Stomach (tissue), 19 donors: ENCODE measurements at places on chromosomes 11 and 22. TPM values are rescaled to one million over a fixed set of nuclear protein-coding genes. Genes with fewer than 3 reads are reported as not detected.
A peak's percentile ranks its signal among the peaks of the same experiment; 100 is the strongest.

OR51B5 gene
- total RNA-seq, result 0.92 TPM

POTEH gene
- total RNA-seq, result not detected

CD3E gene
- 7.1 TPM for total RNA-seq

OR56A3 gene
- not detected for total RNA-seq

MUC5AC gene
- total RNA-seq, result 266 TPM

NFAM1 gene
- total RNA-seq, result 18.1 TPM

GRCh38 chr11:19428206-19429002 lies 187.7 kb upstream of the E2F8 start:
- peak; percentile 60 for DNase-seq
